ENCODE measurements at places on chromosomes 5 and 9. TPM values are rescaled to one million over a fixed set of nuclear protein-coding genes. Genes with fewer than 3 reads are reported as not detected.
A peak's percentile ranks its signal among the peaks of the same experiment; 100 is the strongest.

DNA sequence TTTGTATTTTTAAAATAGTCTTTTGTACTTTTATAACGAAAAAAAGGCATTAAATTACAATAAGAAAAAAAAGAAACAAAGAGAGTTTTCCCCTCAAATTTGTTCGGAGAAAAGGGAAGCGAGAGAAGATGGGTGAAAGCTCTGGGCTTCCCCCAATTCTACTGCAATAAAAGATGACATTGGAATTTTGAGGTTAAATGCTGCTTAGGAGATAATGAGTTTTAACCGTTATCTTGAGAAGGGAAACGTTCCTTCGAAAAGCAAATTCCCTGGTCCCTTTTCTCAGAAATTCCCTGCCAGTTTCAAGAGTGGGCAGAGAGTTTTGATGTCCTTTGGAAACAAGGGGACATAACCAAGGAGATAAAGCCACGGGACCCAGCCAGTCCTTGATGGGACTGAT is 18.4 kb upstream of the ERGIC1 start:
- no peak for DNase-seq

The SLC24A2 gene
- total RNA-seq, result not detected

The ANKRD31 gene
- 0.73 TPM for total RNA-seq

- no peak for DNase-seq
Observed at GRCh38 chr9:4010309-4010708, 289.6 kb downstream of the GLIS3 start.

The PCDH12 gene
- total RNA-seq, result not detected

DNA sequence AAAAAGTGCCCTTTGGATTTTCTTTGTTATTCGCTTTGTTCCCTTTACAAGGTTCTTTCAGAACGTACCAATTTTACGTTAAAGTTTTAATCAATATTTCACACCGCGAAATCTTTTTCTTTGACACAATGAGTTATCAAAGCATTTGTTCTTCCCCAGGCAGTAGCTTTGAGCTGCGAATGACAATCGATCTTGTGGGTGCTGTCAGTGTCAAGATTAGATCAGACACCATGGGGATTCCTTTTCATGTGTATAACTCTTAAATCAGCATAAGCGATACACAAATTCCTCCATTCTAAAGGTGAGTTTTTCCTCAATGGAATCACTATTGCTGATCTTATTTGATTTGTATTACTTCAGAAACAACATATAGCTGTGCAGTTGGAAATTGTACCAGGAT is 145.5 kb downstream of the ST8SIA4 start:
- no peak for DNase-seq

- no peak for DNase-seq
Observed at GRCh38 chr9:78296201-78296892, 578 bp upstream of the PSAT1 start.

GRCh38 chr9:79014929-79015699 is 556.7 kb upstream of the TLE4 start:
- DNase-seq, result no peak

The ZFP37 gene
- total RNA-seq, result 2.9 TPM

- no peak for DNase-seq
Observed at GRCh38 chr9:20532584-20532983, 89.7 kb downstream of the MLLT3 start.

The PCDHGA1 gene
- total RNA-seq, result 0.58 TPM

The PCDHAC1 gene
- not detected for total RNA-seq

- DNase-seq, result no peak
Observed at GRCh38 chr9:92718086-92719001, 46.3 kb downstream of the BICD2 start.

DNA sequence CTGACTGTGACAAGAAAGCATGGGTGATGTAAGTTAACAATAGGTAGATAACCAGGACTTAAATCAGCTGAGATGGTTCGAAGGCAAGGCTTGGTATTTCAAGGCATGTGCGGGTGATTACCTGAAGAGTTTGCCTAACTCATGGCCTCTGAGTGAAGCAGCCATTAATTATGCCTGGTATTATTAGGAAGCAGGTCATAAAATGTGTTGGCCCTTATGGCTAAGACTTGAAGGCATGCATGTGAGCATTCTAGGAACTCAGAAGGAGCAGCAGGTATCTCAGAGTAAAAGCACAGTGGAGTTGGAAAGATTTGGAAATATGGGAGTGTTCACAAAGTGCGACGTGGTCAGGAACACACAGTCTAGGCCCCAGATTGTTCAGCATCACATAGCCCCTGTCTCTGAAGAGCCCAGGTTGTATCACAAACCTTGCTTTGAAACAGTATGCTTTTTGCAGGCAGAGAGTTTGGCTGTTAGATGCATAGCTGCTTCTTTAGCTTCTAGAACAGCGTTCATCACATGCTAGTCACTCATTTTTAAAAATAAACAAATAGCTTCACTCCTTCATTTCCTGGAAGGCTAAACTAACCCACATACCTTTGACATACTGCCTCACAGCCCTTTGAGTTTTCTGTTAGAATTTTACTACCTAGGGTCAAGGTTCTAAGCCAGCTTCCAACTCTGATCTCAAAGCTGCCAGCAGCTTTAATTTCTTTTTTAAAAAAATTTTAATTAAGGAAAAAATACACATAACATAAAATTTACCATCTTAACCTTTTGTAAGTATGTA is 2.1 kb downstream of the HEXB start:
- no peak for DNase-seq

DNA sequence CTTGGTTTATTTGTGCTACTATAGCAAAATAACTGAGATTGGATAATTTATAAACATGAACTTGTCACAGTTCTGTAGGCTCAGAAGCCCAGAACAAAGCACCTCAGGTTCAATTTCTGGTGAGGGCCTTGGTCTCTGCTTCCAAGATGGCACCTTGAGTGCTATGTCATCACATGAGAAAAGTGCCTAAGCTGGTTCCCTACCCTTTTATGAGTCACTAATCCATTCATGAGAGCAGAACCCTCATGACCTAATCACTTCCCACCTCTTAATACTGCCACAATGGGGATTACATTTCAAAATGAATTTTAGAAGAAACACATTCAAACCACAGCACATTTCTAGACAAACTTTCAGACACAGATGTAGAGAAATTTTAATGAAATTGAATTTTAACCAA is 98.2 kb upstream of the PRSS3 start:
- DNase-seq, result no peak

- DNase-seq, result no peak
Observed at GRCh38 chr9:129415942-129416651, 204.8 kb downstream of the C9orf50 start.

The FAT2 gene
- total RNA-seq, result not detected

The EGFL7 gene
- not detected for total RNA-seq

- DNase-seq, result no peak
Observed at GRCh38 chr9:95864852-95865580, 10.5 kb upstream of the ERCC6L2 start.

The PCDHB16 gene
- total RNA-seq, result not detected

GRCh38 chr5:76401801-76402250 is 1.3 kb upstream of the IQGAP2 start:
- peak; percentile 43 for DNase-seq

DNA sequence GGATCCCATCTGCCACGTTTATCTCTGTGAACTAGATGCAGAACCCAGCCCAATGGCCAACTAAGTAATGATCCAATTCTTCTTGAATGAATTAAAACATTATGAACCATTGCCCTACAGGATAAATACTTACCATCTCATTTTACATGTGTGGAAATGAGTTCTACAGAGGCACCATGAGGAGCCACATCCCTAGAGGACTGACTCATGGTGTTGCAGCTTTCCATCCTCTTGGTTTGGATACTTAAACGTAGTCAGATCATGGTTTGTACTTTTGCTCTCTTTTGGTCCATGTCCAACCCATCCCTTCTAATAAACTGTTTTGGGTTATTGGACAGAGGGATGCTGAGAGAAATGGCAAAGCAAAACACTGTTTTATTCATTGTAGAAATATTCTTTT is 484.8 kb downstream of the EBF1 start:
- no peak for DNase-seq

DNA sequence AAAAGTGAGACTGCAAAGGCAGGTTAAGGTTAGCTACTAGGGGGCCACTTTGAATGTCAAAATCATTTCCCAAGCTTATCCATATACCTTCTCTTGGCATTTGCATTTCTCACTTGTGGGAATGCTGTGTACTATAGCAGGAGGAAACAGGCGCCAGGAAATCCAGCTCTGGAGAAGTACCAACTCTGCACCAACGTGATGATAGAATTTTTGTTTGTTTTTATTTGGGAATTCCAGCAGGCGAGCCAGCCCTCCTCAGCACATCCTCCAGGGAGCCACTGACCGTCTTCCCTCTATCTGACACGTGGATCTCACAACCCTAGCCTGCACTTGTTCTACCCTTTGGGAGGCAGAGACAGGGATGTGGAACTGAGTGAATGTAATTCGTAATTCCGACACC is 318.0 kb downstream of the ACTL7B start:
- no peak for DNase-seq

DNA sequence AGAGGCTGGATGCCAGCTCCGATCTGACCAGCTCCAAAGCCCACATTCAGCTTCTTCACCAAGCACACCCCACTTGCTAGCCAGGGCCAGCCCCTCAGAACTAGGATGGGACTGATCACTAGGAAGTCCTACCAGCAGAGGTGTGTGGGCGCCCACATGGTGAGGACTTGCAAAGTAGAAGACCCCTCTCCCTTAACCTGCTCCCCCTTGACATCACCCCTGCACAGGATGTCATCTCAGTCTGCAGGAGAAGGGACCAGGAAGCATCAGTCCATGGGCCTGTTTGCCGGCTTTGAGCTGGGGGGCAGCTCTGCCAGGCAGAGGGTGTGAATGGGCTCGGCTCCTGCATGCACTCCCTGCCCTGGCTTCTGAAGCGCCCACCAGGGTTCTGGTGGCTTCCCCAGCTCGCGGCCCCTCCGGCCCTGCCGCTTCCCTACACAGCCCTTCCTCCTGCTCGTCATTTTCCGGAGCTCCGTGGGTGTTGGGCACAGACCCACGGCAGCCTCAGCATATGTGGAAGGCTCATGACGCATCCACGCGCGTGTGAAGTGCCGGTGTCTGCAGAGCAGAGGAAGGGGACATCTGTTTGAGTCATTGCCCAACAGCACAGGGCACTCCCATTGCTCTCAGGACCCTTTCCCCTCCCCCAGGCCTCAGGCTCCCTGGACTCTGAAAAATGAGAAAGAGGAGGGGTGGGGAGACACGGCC is 3.7 kb upstream of the FAM78A start:
- no peak for DNase-seq

The PITX1 gene
- not detected for total RNA-seq

The MYOZ3 gene
- not detected for total RNA-seq

The SEMA4D gene
- total RNA-seq, result 410 TPM

The SLC28A3 gene
- total RNA-seq, result not detected

DNA sequence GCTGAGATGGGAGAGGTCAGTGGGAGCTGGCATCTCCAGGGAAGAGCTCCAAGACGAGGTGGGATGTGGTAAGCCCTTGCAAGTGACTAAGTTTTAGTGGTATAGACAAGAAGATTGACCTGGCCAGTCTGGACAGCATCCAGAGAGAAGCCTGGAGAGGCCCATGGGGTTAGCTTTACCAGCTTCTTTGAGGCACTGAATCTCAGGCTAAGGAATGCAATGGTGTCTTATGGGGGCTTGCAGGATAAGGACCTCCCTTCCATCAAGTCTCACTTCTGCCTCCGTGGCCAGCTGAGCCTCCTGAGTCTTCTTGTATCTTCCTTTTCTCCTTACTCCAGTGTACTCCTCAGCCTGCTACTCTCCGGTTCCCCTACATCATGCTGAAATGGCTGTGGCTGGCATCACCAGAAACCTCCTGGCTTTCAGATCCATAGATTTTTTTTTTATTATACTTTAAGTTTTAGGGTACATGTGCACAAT is 56.5 kb upstream of the JADE2 start:
- no peak for DNase-seq

All from CD4-positive, alpha-beta memory T cell (primary cell).